Activated CD8-positive, alpha-beta memory T cell treated with anti-CD3 and anti-CD28 coated beads, Interleukin-2, amount 10 ng/mL, durations not matched to agents 7 days and 5 days (primary cell): ENCODE measurements at places on chromosomes 4 and X. TPM values are rescaled to one million over a fixed set of nuclear protein-coding genes. Genes with fewer than 3 reads are reported as not detected.

Gene MAGEA2B
- not detected for total RNA-seq

Gene TMEM144
- not detected for total RNA-seq

Gene PAK3
- total RNA-seq: 0.26 TPM

Gene OFD1
- total RNA-seq: 45.8 TPM

Gene IL21
- total RNA-seq: 0.09 TPM

Gene FGF5
- total RNA-seq: not detected

Gene CCDC149
- not detected for total RNA-seq

Gene CFP
- 2.7 TPM for total RNA-seq

Gene TSPAN7
- not detected for total RNA-seq

Gene NEK1
- 21.6 TPM for total RNA-seq

Gene USP17L18
- not detected for total RNA-seq

DNA sequence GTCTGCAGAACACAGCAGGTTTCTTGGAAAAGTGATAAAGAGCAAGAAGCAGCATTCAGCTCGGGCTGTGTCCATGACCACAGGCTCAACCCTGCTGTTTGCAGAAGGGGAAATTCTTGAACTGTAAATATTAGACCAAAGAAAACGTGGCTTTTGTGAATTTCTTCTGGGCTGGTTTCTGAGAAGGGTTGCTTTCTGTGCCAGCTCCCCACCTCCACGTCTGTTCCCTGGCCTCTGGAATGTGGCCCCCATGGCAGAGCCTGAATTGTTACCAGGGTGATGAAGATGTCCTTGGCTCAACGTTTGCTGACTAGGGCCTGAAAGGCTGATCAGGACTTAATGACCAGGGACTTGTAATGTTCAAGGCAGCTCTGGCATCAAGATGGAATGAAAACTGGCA is 116.0 kb downstream of the CPEB2 start:
- H3K27ac ChIP-seq: no peak overlapping the region
- H3K36me3 ChIP-seq: no peaks in the 10 kb centered on the region
- peaks cover 5% of the 10 kb centered on the region for H3K4me1 ChIP-seq
- H3K4me3 ChIP-seq: no peak overlapping the region
- DNase-seq: no peak

DNA sequence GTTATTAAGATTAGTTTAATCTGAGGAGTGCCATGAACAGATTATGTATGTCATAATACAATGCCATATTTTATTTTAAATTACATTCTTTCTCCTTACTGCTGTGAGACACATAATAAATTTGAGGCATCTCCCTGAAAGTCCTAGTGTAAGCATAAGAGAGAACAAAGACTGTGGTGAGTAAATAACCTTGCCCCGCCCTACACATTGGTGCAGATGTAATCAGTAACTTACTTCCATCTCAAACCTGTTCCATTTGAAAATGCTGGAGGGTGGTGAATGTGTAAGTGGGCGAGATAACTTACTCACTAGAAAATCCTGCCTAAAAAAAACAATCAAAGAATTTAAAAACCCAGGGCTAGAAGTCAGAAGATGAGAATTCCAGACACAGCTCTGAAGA is 338.1 kb upstream of the SLIT2 start:
- no peaks in the 10 kb centered on the region for H3K27me3 ChIP-seq
- H3K36me3 ChIP-seq: no peaks in the 10 kb centered on the region
- no peak overlapping the region for H3K4me3 ChIP-seq
- DNase-seq: no peak

DNA sequence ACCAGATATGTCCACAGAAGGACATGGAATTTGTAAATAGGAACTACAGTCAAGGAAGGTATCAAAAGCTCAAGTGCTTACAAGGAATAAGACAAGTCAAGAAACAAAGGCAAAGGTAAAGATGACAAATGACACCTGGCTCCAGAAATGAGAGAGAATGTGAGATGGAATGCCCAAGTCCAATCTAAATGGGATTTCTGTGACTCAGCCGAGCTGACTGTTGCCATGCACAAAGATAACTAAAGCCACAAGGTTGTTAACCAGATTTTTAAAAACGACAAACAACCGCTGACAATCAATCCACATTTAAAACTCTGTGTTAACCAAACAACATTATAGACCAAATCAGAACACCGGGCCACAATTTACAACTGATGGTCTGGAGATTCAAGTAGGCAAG is 1.1 kb downstream of the NFXL1 start:
- no peak for DNase-seq
- H3K36me3 ChIP-seq: peaks cover 26% of the 10 kb centered on the region
- peak overlapping the region; percentile 92 for H3K4me3 ChIP-seq
- H3K27ac ChIP-seq: peak overlapping the region; percentile 92
- no peaks in the 10 kb centered on the region for H3K27me3 ChIP-seq

DNA sequence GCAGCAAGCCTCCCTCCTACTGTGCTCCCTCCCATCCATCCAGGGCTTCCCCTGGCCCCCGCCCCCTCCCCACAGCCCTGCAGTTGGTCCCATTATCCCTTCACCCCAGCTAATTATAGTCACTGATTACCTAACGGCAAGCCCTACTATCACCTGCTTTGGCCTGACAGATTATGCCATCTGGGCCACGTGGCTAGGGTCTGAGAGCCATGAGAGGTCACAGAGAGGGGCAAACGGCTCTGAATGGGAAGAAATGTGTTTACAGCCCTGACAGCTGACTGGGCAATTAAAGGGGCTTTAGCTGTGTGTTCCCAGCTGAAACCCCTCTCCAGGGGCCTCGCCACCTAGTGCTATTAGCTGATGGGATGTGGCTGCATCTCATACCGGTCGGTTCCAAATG is 134.4 kb upstream of the CPEB2 start:
- H3K27ac ChIP-seq: no peak overlapping the region
- H3K4me3 ChIP-seq: no peak overlapping the region
- no peaks in the 10 kb centered on the region for H3K36me3 ChIP-seq

DNA sequence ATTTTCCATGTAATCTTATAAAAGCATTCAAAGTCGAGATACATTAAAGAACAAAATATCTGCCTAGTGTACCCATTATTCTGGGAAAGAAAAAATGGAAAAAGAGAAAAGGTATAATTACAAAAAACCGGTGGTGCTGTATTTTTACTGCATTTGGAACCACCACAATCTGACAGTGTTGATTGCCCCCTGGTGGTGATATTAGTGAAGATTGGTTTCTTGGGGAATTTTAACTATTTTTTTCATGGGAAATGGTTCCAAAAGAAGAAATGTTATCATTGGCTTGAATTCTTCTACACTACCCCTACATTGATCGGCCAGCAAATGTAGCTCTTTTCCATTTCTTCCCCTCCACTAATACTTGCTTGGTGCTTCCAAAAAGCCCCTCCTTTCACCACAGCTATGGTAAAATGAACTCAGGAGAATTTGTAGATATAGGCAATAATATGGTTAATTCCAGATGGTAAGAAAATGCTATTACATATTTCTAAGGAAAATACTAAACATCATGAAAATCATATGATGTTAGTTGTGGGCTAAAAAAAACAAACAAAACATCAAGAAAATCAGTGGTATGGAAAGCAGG is 50.0 kb downstream of the COX18 start:
- DNase-seq: no peak
- no peaks in the 10 kb centered on the region for H3K36me3 ChIP-seq
- no peak overlapping the region for H3K27ac ChIP-seq
- H3K4me1 ChIP-seq: no peaks in the 10 kb centered on the region
- peaks cover 12% of the 10 kb centered on the region for H3K27me3 ChIP-seq

- H3K4me3 ChIP-seq: no peak overlapping the region
- no peak for DNase-seq
- H3K27me3 ChIP-seq: no peaks in the 10 kb centered on the region
- peaks cover 25% of the 10 kb centered on the region for H3K36me3 ChIP-seq
- peaks cover 31% of the 10 kb centered on the region for H3K4me1 ChIP-seq
These were observed 23.5 kb upstream of the IRAK1 start for GRCh38 chrX:154043003-154043763.

DNA sequence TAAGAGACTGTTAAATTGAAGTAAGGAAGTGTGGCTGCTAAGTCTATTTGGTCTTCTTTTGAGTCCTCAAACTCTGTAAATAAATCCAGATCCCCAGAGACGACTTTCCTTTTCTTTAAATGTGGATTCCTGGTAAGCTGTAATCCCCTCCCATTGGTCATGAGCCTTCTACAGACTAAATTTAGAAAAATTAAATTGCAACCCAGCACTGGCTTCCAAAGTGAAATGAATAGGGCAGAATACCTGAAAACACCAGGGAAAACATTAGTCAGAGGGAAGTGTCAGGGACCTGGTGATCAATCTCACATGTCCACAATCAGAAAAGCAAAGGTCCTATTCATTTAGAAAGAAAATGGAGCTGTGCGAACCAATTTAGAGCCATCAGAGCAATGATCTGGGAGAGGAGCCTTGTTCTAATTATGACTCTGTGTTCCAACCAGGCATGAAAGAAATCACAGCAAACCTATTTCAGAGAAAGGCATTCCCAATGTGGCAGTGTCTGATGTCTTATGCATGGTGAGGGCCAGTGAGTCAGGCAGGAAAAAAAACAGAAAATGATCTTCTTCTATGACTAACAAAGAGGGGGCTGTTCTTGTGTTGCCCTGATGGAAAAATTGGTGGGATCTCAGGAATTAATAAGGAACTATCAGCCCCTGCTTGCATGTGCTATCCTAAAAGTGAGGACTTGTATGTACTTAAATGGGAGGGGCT is 19.8 kb upstream of the CCDC149 start:
- H3K36me3 ChIP-seq: no peaks in the 10 kb centered on the region
- no peak for DNase-seq
- H3K27me3 ChIP-seq: no peaks in the 10 kb centered on the region
- no peak overlapping the region for H3K4me3 ChIP-seq
- H3K4me1 ChIP-seq: no peaks in the 10 kb centered on the region
- no peak overlapping the region for H3K27ac ChIP-seq

DNA sequence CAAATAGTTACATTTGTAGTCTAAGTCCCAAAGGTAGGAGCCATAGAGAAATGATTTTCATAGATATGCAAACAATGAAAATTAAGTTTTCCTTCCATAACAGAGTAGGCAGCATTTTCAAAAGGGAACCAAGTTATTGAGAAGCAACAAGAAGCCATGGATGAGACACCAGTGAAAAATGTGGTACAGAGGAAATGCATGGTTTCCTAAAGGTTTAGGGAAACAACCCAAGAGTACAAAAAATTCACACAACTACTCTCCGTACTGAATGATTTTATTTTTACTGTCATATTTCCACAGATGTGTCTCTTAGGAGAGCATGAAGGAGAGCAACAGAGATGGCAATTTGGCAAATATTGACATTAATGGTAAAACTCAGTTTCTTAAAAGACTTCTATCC is 1408.9 kb upstream of the PCDH7 start:
- H3K36me3 ChIP-seq: no peaks in the 10 kb centered on the region
- DNase-seq: no peak
- H3K4me1 ChIP-seq: no peaks in the 10 kb centered on the region
- H3K27me3 ChIP-seq: no peaks in the 10 kb centered on the region
- H3K4me3 ChIP-seq: no peak overlapping the region

DNA sequence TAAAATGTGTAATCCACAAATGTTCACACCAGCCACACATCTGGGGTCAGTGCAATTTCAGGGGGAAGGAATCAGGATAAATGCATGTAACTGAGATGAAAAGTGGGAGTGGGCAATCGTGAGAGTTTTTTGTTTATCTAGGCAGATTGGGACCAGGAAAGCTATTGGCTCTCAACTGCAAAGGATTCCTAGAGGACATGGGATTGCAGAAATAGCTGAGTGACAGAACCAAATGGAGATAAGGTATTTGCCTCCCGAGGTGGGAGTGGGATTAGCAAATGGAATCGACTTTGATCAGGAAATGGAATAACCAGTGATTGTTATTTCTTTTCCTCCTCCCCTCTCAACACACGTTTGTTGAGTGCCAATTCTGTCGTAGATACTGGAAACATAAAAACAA is 38.9 kb upstream of the GJB1 start:
- H3K27me3 ChIP-seq: no peaks in the 10 kb centered on the region
- H3K27ac ChIP-seq: no peak overlapping the region
- peaks cover 12% of the 10 kb centered on the region for H3K36me3 ChIP-seq
- H3K4me3 ChIP-seq: no peak overlapping the region
- peaks cover 16% of the 10 kb centered on the region for H3K4me1 ChIP-seq
- no peak for DNase-seq

- H3K27ac ChIP-seq: peak within 1 kb of the TSS; percentile 58
- no peak within 1 kb of the TSS for H3K4me3 ChIP-seq
- H3K27me3 ChIP-seq: no peaks in the 10 kb centered on the region
- H3K36me3 ChIP-seq: peaks cover 58% of the 10 kb centered on the region
These were observed at the start of gene ITGB1BP2 for GRCh38 chrX:71301195-71301924. Gene ITGB1BP2, plus strand, starts transcription at chrX:71301750. Its CDS starts 57 bp downstream, at chrX:71301807.

DNA sequence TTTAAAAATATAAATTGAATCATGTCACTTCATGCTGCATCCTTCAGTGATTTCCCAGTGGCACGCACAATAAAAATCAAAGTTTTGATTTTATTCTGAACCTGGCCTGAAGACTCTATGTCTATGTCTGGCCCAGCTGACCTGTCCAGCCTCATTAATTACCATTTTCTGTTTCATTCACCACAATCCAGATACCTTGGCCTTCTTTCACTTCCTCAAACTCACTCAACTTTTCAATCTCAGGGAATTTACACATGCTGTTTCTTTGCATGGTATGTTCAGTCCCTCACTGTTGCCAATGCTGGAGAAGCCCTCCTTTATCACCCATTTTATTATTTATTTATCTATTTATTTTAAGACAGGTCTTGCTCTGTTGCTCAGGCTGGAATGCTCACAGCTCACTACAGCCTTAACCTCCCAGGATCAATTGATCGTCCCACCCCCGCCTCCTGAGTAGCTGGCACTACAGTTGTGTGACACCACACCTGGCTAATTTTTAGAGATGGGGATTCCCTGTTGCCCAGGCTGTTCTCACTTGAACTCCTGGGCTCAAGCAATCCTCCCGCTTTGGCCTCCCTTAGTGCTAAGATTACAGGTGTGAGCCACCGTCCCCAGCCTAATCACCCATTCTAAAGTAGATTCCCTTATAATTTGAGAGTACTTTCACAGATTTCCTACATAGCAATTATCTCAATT is 43.1 kb downstream of the ZGRF1 start:
- no peak overlapping the region for H3K27ac ChIP-seq
- peaks cover 33% of the 10 kb centered on the region for H3K36me3 ChIP-seq

DNA sequence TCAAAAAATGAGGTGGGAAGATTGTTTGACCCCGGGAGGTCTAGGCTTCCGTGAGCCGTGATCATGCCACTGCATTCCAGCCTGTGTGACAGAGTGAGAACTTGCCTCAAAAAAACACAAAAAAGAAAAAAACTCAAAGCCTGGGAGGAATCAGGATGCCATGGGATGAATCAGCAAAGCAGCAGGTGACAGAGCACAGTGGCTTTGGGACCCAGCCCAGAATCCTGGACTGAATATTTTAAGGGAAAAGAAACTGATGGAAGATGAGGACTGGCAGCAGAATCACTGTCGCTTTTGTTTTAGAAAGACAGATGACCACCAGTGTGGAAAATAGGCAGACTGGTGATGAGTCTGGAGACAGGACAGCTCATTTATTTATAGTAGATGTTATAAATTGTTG is 16.6 kb downstream of the S100G start:
- no peaks in the 10 kb centered on the region for H3K4me1 ChIP-seq
- H3K36me3 ChIP-seq: peaks cover 1% of the 10 kb centered on the region
- DNase-seq: no peak

- H3K27me3 ChIP-seq: no peaks in the 10 kb centered on the region
- no peak overlapping the region for H3K4me3 ChIP-seq
- H3K36me3 ChIP-seq: no peaks in the 10 kb centered on the region
- no peak for DNase-seq
- no peak overlapping the region for H3K27ac ChIP-seq
These were observed 56.1 kb upstream of the BRS3 start for GRCh38 chrX:136431625-136432024.

- no peak overlapping the region for H3K4me3 ChIP-seq
- no peak overlapping the region for H3K27ac ChIP-seq
- H3K36me3 ChIP-seq: no peaks in the 10 kb centered on the region
- no peak for DNase-seq
These were observed 33.0 kb downstream of the CCNG2 start for GRCh38 chr4:77190053-77190452.
